ENCODE measurements at places on chromosomes 4 and X.

DNA sequence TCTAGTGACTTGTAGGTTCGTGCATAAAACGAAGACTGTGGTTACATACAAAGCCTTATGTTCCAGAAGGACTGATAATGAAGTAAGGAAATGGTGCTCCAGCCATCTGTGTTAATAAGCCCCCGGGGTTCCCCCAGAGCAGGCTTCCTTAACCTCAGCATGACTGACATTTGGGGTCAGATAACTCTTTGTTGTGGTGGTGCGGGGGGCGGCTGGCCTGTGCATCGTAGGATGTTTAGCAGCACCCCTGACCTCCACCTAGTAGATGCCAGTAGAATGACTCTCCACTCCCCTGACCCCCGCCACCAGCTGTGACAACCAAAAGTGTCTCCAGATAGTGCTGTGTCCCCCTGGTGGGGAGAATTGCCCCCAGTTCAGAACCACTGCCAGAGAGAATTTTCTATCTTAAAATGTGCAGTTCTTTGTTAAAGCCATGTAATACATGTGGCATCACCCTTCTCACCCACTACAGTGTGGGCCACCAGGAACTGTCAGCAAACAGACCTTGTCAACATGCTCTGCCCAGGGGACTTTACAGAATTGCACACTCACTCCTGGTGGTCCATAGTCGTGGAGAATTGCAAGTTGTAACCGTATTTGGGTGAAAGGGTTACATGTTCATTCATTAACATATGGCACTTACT is 7.5 kb downstream of the SH3KBP1 start:
- DNase-seq = no peak

- no peak for DNase-seq
These were observed 357.8 kb upstream of the SLC7A11 start for GRCh38 chr4:138599965-138600364.

DNA sequence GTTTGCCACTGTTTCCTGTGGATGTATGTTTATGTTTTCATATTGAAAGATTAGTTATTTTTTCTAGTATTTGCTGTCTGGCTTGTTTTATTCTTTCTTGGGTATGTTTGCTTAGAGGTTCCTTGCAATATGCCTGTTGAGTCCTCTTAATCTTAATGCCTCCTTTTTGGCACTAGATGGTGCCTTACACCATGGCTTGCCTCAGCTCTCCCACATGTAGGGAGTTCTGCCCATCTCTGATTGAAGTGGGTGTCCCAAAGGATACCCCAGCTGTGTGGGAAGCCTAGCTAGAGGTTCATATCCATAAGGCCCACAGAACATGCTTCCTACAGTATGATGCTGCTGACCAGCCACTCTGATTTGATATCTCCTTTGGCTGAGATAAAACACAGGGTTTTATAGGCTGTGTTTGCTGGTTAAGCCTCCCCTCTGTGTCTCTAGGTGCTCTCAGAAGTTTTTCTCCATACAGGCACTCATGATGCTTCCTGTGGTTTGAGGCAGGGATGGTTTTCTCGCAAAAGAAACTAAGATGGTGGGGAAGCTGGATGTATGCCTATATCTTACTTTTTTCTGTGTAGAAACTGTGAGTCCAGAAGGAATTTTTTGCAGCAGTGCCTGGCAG is 162.4 kb downstream of the ASB9 start:
- peak; percentile 6 for DNase-seq

GRCh38 chrX:38754818-38755718 is 46.2 kb upstream of the MID1IP1 start:
- no peak for DNase-seq

- DNase-seq = no peak
These were observed 48.8 kb downstream of the HS6ST2 start for GRCh38 chrX:132909643-132910042.

DNA sequence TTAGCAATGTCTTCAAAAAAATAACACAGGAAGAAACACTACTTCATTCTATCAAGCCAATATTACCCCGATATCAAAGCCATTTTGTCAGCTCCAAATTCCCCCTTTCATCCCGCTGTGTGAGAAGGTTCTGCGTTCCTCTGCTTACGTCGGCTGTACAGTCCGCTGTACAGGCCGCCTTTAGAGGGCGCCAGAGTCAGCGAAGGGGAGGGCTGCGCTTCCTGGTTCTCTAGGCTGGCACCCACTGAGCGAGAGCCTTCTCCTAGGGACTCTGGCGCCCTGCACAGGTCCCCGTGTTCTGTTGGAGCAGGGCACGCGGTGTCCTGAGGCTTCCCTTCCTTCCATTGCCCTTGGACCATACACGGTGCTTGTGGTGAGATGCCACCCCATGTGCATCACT is 25.3 kb upstream of the CT45A1 start:
- DNase-seq = no peak

DNA sequence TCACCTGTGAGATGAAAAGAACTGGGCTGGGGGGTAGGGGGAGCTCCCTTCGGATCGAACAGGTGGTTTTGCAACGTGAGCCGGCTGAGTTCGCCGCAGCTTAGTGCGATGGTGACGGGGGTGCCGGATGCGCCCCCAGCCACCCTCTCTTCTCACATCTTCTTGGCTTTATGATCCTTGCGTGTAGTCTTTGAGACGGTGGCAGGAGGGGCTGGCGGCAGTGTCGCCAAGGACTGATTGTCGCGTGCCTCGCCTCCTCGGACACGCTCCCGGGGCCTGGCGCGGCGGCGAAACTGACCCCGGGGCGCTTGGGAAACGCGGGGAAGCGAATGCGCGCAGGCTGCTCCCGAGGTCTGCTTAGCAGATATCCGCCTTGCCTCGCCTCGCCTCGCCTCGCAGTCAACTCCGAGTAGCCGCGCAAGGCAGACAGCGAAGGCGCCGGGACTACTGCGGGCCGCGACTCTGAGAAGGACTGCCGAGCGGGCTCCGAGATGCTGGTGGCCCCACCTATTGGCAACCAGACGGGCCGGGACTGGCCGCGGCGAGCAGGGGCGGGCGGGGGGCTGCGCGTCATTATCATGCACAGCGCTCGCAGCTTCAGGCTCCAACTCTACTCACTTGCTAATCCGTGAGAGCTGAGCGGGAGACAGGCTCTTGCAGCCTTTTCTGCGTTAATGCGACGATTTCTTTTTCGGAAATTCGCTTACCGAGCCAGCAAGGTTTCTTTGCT is 1.5 kb downstream of the GRID2 start:
- no peak for DNase-seq

DNA sequence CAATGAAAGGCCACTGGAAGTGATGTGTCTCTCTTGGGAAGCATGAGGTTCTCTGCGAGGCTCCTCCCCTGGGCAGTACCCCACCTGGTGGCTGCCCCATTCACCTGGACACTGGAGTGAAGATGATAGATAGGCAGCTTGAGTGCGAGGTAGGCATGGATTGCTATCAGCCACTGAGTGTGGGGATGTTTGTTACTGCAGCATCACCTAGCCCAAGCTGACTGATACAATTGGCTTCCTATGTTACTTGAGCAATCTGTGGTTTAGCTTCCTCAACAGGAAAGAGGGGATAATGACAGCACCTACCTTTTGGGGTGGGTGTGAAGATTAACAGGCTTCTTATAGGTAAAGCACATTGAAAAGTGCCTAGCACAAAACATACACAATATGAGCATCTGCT is 30.8 kb downstream of the ADRA2C start:
- no peak for DNase-seq

GRCh38 chr4:137510557-137511265 is 21.6 kb downstream of the PCDH18 start:
- no peak for DNase-seq

DNA sequence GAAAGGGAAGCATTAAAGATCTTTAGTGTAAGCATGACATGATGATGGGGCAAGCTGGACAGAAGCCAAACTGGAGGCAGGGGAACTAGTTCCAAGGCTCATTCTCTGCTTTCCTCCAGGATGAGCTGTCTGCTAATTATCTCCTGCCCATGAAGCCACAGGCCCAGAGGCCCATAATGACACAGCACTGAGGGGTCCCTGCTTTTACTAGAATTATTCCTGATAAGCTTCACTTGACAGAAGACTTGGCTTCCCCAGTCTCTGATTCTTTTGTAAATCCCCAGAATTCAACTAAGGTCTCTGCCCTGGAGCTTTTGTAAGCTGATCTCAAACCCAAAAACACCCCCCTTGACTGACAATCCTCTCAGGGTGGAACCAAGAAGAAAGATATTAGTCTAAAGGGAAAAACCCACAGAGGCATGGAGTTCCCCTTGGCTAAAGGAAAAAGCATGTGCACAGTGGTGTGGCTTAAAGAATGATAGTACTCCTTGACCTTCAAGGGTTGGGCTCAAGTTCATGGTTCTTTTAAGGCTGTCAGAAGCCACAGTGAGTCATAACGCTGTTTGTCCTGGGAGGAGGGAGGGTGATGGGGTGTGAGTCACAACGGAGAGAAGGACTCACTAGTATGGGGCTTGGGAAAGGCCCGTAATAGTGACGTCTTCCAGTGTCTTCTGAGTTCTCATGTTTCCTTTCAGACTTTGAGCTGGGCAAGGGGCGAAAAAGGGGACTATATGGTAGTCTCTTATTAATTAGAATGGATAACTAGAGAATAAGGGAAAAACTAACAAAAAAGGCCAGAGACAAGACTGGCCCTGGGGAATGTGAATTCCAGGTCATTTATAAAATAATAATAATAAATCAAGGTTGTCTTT is 146.0 kb upstream of the CPEB2 start:
- peak; percentile 10 for DNase-seq

- peak; percentile 26 for DNase-seq
These were observed 733 bp downstream of the CCNA2 start for GRCh38 chr4:121822796-121823504.

Measured in CD4-positive, alpha-beta T cell treated with Interleukin-15 for 4 hours (primary cell).